ENCODE measurements at places on chromosomes 11 and 22.
A peak's percentile ranks its signal among the peaks of the same experiment; 100 is the strongest.

- no peak for DNase-seq
These were observed 666.7 kb downstream of the OPCML start for GRCh38 chr11:132865623-132866022.

DNA sequence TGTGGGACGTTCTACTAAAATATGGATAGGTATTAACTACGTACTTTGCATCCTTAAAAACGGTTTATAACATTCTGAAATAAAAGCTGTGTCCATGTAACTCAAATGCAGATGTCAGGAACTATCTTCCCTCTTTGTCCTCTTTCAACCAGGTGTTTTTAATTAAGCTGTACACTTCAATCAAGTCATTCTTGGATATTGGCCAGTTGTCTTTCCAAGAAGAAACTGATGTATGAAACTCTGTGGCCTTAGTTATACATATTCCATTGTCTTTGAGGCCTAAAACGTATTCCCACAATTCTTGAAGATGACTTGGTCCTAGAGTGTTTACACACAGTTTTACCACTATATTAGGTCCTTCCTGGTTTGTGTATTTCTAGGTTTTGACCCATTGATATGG is 249.0 kb upstream of the CNTN5 start:
- no peak for DNase-seq

- DNase-seq = peak; percentile 79
These were observed 872.8 kb downstream of the BRD1 start for GRCh38 chr22:48954781-48955311.

- no peak for DNase-seq
These were observed 2.2 kb downstream of the PNPLA2 start for GRCh38 chr11:820655-821511.

- no peak for DNase-seq
These were observed 580.4 kb downstream of the CNTN5 start for GRCh38 chr11:99601179-99601578.

DNA sequence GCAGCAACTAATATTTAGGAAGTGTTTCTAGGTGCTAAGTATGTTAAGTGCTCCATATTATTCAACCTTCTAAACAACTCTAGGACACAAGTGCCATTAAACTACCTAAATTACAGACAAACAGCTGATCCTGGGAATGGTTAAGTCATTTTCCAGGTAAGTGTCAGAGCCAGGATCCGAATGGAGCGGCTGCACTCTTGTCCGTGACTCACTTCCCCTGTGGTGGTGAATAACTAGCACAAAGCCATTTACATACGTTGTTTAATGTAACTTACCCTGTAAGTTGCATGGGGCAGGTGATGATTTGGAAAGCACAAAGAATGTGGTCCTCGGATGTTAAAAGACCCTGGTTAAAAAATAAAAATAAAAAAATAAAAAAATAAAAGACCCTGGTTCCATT is 8.8 kb upstream of the PRG2 start:
- no peak for DNase-seq

GRCh38 chr11:8382436-8383053 is 118.9 kb upstream of the LMO1 start:
- no peak for DNase-seq

GRCh38 chr11:12123273-12123672 is 12.9 kb downstream of the MICAL2 start:
- DNase-seq = no peak

GRCh38 chr22:24554313-24555164 is at the start of gene GUCD1:
Gene GUCD1, minus strand, starts transcription at chr22:24555138. Its CDS starts 147 bp downstream, at chr22:24554991.
- DNase-seq = no peak

Data from osteocyte (in vitro differentiated cells).